ENCODE measurements at places on chromosomes 2 and 18.

GRCh38 chr18:1732143-1732542 is 827.5 kb downstream of the ADCYAP1 start:
- DNase-seq = no peak

- DNase-seq = peak; percentile 82
Measured at GRCh38 chr2:205692104-205692503, 9.8 kb downstream of the NRP2 start.

DNA sequence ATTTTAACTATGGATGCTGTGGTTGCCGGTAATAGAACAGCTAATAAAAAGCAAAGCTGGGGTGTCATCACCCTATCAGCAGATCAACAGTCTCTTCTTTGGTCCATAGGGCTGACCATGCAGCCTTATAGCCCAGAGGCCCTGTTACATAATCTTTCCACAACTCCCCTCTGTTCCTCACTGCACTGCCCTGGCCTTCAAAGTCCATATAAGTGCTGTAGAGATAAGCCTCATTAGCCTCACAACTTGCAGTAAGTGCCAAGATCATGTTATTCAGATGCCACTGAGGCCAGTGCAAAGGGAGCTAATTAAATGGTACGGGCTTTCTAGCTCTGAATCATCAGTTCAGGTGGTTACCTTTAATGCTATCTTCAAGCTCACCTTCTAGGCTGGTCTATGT is 89.7 kb upstream of the CXCR4 start:
- no peak for DNase-seq

DNA sequence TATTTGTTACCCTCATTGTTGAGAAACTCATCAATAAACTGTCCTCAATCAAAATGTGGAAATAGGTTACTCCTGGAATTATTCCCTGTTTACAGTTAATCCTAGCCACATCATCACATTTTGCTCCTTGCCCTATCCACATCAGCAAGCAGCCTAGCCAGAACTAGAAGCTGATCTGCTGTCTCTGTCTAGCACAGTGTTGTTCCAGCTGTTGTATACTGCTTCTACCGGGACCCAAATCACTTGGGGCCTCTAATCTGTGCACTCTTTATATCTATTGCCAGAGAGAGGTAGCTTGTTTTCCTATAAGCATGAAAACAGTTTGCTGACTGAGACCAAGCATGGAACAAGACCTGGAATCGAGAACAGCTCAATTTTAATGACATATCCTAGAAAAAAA is 196.2 kb upstream of the SP5 start:
- DNase-seq = no peak

DNA sequence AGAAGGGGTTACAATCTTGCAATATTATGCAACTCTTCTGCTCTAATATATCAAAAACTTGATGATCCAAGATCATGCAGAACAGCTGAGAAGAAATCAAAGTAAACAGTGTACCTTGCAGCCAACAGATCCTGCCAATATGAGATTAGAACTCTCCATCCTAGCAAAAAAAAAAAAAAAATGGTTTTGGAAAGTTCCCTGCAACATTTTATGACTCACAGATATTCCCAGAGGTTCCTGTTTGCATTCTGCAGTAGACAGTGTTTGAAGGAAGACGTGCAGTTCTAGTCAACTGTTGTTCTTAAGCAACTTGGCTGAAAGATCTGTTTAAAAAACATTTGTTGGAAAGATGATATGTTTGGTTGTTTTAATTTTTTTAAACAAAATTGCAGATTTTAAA is 103.6 kb upstream of the WDR75 start:
- DNase-seq = peak; percentile 72

DNA sequence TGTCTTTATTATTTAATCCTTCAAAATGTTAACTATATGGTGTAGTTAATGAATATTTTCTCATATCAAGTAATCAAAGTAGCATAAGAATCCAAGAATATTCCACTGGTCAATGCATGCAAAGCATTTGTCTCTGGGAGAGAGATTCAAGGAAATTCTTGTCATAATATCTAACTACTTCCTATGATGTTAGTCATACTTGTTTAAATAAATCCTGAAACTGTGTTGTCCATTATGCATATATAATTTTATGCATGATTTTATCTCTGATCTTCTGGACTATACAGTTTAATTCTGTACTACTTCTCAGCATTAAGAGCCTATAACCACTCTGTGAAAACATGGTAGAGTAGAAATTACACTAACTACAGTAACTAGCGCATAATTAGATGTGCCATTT is 388.3 kb downstream of the NR4A2 start:
- DNase-seq = no peak

- peak; percentile 94 for DNase-seq
Measured at GRCh38 chr2:111975053-111975552, 76.7 kb downstream of the MERTK start.

GRCh38 chr2:8342407-8342806 is 339.4 kb upstream of the ID2 start:
- DNase-seq = no peak

DNA sequence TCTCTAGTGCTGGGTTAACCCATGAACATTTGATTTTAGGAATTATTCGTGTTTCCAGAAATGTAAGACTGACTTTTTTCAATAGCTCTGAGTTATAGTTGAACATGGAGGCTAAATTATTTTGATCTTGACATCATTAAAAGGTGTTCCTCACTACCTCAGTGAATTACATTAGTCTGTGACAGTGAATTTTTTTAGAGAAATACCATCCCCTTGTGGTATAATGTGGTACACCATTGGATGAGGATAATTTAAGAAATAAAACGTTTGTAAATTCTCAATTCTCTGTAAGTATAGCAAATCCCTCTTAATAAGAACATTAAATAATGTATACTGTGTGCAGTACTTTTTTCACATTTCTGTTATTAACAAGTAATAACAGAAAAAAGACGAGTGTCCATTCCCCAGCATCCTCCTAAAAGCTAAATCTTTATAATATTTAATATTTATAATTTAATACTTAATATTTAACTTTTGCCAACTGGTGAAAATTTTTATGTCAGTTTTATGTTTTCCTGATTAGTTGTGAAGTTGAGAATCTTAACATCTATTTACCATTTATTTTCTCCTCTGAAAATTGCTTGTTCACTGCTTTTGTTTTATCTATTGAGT is 70.3 kb upstream of the CWC22 start:
- DNase-seq = peak; percentile 20

- DNase-seq = no peak
Measured at GRCh38 chr18:9701609-9702349, 6.3 kb upstream of the RAB31 start.

GRCh38 chr2:19659024-19659792 is 242.6 kb downstream of the TTC32 start:
- DNase-seq = no peak

DNA sequence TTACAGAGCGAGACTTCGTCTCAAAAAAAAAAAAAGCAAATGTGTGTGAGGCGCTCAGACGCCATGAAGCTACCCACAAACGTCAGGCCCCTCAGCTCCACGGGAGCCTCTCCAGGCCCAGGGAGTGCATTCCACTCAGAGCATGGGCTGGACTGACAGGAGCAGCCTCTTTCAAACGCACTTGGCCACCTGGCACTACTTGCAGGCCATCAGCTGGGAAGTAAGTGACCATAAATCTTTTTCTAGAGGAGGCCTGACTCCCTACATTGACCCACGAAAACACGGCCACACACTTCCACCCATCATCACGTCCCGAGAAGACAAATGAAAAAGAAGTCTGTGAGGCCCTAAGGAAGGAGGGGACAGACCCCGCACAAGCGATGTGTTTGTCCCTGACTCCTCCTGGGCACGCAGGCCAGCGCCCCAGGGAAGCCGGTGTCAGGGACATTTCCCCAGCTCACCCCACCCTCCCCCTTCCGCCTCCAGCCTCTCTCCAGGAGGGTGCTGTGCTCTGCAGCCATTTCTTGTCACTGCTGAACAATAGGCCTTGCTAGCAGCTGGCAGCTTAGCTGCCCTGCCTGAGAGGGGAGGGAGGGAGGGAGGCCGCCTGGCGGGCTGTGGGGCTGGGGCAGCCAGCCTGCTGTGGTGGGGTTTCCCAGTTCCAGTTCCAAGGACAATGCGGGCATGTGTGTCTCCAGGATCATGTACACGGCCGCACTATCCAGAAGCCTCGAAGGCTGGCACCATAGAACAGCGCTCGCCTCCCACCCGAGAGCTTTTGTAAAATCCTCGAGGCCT is 26.6 kb downstream of the SERTAD2 start:
- no peak for DNase-seq

DNA sequence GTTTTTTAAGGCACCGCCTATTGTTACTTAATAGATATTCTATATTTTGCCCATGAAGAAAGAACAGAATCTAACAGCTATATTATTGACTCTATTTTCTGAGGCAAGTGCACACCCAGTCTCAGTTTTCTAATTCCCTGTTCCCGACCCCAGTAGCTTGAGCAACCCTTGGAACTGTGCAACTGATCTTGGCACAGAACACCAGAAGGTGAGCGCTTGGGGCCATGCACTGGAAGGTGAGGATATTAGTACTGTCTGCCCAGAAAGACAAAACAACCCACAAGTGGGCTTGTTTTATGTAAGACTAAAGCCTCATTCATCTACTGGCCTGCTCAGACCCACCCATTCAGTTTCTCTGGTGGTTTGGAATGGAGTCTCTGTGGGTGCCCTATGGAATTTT is 188.8 kb upstream of the LINC00305 start:
- DNase-seq = no peak

DNA sequence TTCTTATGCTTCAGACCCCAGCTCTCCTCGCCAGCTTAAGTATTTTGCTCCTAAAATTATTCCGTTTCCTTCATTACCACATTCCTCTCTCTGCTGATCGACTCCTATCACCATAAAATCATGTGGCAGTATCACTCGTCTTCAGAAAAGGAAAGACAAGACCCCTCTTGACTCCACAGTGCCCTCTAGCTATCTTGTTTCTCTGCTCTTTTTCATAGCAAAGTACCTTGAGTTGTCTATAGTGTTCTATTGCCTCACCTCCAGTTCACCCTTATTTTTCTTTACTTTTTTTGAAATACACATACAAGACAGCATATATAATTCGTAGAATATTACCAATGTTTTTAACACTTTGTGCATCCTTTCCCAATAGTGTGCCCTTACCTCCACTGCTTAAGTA is 273.2 kb upstream of the SIX3 start:
- DNase-seq = no peak

DNA sequence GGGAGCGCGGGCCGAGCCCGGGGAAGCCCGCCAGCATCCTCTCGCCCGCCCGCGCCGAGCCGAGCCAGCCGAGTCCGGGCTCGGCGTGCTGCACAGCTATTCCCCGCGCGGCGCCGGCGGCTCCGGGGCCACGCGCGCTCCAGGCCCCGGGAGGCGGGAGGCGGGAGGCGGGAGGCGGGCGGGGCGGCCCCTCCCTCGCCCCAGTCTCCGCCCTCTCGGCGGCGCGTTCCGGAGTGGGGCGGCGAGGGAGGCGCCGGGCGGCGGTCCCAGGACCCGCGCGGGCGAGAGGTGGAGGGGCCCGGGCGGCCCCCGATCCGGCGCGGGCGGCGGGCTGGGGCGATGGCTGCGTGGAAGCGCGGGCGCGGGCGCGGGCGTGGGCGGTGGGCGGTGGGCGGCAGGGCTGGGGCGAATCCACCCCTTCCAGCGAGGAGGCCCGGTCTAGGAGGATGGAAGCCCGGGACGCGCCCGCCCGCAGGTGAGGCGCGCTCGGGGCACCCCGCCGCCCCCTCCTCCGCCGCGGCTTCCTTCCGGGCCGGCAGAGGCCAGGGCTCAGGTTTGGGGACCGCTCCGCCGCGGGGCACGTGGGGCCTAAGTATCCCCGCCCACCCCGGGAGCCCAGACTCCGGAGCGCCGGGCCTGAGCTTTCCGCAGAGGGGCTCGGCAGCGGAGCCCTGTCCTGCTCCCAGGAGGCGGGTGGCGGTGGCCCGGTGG is at the start of gene ADCY3:
Gene ADCY3 (minus strand): TSS at position 140 of the 711 bp plus-strand sequence. CDS start 1,250 bp downstream, outside the sequence.
- peak; percentile 57 for DNase-seq

DNA sequence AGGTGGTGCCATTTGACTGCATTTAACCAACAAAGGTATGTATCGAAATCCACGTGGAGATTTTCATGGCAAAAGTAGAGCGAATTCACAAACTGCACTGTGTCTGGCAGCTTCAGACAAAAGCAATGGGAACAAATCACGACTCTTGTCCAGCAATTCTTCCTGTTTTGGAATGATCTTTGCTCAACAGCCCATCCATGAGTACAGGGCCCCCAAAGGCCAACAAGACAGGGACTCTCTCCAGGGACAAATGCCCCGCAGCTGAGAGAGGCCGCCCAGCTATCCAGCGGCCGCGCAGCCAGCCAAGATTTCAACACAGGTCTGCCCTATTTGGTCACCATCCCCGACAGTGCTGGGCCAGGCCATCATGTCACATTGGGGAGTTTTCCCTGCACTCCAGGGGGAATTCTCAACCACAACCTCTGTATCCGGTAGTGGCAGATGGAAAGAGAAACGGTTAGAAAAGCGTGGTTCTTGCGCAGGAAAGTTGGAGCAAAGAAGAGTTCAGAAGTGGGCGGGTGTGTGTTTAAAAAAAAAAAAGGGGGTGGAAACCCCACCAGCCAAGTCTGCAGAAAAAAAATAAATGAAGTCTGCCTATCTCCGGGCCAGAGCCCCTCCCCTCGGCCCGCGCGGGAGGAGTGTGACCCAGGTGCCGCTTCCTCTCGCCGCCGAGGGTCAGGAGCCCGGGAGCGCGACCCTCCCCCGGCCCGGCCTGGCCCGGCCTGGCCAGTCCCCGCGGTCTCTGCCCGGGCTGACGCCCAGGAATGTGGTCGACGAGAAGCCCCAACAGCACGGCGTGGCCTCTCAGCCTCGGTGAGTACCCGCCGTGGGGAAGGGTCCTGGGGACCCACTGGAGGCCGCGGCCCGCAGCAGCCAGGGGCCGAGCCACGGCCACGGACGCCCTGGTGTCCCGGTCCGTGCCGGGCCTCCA is at the start of gene GYPC:
Gene GYPC (plus strand): TSS at position 659 of the 931 bp plus-strand sequence. CDS start 106 bp downstream, at position 765.
- DNase-seq = peak; percentile 56

- no peak for DNase-seq
Measured at GRCh38 chr2:200695601-200696000, 109.8 kb downstream of the AOX1 start.

DNA sequence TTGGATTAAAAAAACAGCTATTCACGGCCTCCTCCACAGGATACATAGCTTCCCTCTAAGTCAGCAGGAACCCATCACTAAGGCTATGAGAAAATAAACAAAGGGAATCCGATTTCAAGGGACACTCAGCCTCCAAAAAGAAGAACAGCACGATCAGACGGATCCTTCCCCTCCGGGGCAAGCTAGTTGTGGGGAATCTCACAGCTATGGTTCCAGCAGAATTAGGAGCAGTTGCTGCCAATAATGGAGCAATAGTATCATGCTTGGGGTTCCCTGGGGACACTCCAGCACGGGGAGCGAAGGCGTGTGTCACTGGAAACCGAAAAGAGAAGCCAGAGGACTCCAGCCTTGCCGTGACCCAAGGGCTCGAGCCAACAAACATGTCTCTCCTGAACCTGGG is 163.1 kb downstream of the TTC32 start:
- DNase-seq = peak; percentile 52

GRCh38 chr18:62505669-62506494 is 16.9 kb upstream of the ZCCHC2 start:
- no peak for DNase-seq

- DNase-seq = peak; percentile 15
Measured at GRCh38 chr2:23199115-23199918, 185.7 kb upstream of the KLHL29 start.

All from fibroblast of skin of right biceps (primary cell).